ENCODE measurements at places on chromosomes 2 and 18.
A peak's percentile ranks its signal among the peaks of the same experiment; 100 is the strongest.

- no peak for DNase-seq
Measured at GRCh38 chr2:73285159-73285739, 971 bp upstream of the FBXO41 start.

- DNase-seq: no peak
Measured at GRCh38 chr18:63031375-63031774, 288.2 kb downstream of the BCL2 start.

GRCh38 chr2:126835831-126836230, 62.9 kb upstream of the TEX51 start:
- DNase-seq: no peak

DNA sequence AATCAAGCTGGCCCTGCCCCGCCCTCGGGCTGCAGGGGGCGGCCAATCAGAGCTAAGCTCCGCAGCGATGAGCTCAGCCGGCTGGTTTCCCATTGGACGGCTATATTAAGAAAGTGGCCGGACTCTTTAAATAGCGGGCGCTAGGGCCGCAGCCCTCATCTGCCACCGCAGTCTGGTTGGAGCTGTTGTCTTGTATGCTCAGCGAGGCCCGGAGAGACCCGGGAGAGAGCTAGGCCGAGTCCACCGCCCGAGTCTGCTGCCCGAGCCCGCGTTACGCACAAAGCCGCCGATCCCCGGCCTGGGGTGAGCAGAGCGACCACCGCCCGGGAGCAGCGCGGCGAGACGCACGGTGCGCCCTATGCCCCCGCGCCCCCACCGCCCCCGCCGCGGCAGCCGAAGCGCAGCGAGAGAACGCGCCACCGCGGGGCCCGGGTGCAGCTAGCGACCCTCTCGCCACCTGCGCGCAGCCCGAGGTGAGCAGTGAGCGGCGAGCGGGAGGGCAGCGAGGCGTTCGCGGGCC, at the start of gene RHOB:
Gene RHOB, plus strand, starts transcription at position 158 of the 520 bp plus-strand sequence. CDS start 392 bp downstream, outside the sequence.
- DNase-seq: peak; percentile 71

GRCh38 chr2:138296365-138296764, 205.2 kb upstream of the SPOPL start:
- DNase-seq: no peak

- DNase-seq: no peak
Measured at GRCh38 chr2:187995556-187995955, 296.1 kb upstream of the GULP1 start.

DNA sequence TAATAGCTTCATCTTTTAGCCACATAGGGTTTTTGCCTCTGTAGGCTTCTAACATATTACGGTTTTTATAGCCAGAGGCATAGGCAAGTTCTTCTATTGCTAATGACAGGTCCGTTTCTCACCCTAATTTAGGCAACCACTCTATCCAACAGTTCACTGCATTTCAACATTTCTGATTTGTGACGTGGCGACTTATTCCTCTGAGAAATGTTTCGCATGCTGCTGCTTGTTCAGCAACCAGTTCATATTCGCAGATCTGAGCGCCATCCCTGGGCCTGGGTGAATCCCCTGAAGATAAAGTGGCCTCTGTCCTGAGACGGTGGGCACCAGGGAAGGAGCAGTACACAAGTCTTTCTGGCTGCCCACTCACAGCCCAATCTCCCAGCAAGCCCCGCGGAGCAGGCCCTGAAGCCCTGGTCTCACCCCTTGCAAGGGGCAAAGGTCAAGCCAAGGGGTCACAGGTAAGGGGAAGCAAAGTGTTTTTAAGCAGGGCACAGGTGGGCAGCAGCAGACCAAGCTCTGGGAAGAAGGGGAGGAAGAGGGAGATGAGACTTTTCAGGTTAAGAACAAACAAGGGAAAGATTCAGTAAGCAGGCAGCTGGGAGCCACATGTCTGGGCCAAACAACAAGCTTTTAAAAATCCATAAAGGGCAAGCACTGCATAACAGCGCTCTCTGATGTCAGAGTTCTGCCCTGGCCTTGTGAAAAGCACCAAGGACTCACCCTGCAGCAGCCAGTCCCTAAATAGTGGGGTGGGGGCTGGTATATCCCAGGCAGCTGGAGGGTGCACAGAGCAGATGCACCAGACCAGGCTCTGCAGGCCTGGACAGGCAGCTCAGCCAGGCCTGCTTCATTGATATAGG, 10.8 kb upstream of the COX7A2L start:
- DNase-seq: no peak

DNA sequence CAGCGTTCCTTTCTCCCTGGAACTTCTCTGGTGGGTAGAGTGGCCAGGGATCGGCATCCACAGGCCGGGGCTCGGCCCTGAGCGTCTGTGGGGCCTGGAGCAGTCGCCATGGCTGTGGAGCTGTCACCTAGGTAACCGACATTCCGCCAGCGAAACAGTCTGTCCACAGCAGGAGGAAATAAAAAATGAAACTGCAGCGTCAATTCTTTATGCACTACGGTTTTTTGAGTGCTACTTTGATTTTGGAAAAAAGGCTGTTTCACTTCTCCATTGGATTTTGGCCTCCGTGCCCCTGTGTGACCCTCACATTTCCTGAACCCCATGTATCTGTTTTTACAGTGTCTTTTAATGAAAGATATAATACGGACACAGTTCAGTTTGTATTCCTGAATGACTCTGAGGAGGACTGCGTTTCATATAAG, 163.4 kb downstream of the LDLRAD4 start:
- DNase-seq: no peak

- no peak for DNase-seq
Measured at GRCh38 chr18:7524786-7525185, 42.3 kb upstream of the PTPRM start.

DNA sequence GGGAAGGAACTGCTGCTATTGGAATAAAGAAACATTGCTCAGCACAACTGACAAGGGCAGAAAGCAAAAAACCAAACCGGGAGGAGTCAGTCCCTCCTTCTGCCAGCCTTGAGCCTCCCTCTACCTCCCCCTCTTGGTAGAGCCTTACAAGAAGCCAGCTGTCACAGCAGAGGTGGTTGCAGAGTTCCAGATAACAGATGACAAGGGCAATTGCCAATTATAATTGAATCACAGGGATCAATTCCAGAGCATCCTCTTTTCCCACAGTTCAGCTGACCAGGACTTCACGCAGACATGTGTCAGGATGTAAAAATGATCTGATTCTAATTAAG, 548.2 kb upstream of the LRRTM1 start:
- DNase-seq: no peak

DNA sequence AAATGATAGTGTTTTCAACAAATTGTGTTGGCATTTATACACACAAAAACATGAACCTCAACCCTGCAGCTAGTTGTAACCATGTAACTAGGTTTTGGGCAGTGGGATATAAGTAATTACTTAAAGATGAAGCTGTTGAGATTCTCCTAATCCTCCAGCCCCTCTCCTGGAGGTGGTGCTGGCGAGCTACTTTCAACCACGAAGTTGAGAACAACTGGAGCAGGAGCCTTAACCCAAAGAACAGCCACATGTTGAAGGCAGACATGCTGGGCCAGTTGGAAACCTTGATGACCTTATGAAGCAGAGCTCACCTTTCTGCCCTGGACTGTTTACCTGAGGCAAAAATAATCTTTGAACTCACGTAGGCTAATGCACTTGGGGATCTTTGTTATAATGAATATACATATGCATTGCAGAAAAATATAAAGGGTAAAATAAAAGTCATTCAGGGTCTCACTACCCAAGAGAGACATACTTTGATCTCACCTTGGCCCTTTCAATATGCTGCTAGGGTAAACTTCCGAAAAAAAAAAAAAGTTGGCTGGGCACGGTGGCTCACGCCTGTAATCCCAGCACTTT, 89.6 kb upstream of the NPAS2 start:
- peak; percentile 10 for DNase-seq

DNA sequence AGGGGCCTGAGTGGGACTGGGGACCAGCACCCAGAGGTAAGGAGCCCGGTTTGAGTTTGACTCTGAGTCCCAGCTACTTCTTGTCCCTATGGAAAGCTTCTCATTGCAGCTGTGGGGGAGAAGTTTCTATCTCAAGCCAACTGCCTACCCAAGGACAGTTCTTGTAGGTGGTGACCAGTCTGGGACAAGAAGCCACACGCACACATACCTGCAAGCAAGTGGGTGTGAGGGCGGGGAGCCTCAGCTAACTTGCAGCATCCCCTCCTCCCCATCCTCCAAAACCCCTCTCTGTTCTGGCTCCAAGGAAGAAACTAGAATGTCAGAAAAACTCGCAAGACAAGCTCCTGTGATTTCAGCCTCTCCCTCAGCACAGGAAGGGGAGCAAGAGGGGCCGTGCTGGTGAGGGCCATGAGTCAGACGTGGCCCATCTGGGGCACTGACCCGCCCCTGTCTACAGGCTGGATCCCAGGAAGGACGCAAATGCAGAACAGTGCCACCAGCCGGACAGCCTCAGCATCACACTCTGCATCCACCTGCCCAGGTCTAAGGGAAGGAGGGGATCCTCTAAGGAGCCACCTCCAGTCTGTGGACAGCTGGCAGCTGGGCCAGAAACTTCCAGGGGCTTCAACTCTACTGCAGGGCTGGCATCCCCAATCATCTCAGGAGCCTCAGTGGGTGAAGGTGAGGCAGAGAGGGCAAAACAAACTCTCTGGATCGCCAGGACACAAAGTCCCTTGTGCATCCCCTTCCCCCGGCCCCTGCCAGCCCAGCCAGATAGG, 103.4 kb downstream of the TNS1 start:
- no peak for DNase-seq

- no peak for DNase-seq
Measured at GRCh38 chr18:70457223-70457622, 168.4 kb downstream of the SOCS6 start.

DNA sequence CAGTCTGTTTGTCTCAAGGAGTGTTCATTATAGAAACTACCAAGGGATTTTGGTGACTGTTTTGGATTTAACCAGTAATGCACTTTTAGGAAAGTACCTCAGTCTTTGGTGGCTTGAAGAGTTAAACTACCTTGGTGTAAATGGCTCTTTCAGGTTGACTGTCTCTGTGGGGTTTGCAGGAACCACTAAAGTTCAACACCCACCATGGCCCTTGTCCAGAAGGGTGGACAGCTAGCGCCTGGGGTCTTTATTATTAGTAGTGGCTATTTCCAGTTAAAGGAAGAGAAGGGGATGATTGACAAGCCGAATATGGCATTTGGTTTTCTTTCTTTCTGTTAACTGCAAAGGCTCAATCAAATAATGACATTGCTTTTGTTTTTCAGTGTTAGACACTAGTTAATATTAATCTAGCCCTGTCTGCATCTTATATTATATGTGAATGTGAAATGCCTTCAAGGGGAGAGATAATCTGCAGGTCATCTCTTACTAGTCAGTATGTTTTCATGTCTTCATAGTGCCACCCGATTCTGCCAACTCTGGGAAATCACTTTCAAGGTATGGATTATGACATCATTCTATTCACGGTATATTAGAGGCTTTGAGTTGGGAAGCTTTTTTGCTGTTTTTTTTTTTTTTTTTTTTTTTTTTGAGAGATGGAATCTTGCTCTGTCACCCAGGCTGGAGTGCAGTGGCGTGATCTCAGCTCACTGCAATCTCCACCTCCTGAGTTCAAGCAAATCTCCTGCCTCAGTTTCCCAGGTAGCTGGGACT, 56.4 kb downstream of the MAP4K4 start:
- no peak for DNase-seq

- no peak for DNase-seq
Measured at GRCh38 chr18:56522816-56523215, 115.6 kb downstream of the TXNL1 start.

DNA sequence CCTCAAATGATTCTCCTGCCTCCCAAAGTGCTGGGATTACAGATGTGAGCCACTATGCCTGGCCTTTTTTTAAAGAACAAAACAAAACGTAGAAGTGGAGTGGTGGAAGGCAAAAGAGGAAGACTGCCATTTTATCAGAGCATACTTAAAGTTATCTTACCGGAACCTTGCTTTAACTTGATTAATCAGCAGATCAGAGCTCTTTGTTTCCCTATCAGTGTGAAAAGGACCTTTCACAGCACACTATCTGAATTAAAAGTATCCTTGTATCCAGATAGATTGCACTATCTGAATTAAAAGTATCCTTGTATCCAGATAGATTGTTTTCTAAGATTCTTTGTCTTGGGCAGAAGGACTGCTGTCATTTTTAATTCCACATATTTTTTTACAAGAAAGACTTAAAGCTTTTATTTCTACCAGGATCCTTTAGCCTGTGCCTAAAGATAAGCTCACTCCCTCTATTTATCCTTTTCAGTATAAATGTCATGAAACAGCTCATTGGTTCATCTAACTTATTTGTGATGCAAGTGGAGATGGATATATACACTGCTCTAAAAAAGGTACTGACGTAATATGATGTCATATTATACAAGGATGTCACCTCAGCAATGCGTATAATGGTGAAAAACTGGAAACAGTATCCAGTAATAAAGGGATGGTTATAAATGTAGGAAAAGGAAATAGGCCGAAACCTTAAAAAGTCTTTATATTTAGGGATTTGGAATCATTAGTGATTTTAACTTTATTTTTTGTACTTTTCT, 17.8 kb downstream of the GMCL1 start:
- no peak for DNase-seq

DNA sequence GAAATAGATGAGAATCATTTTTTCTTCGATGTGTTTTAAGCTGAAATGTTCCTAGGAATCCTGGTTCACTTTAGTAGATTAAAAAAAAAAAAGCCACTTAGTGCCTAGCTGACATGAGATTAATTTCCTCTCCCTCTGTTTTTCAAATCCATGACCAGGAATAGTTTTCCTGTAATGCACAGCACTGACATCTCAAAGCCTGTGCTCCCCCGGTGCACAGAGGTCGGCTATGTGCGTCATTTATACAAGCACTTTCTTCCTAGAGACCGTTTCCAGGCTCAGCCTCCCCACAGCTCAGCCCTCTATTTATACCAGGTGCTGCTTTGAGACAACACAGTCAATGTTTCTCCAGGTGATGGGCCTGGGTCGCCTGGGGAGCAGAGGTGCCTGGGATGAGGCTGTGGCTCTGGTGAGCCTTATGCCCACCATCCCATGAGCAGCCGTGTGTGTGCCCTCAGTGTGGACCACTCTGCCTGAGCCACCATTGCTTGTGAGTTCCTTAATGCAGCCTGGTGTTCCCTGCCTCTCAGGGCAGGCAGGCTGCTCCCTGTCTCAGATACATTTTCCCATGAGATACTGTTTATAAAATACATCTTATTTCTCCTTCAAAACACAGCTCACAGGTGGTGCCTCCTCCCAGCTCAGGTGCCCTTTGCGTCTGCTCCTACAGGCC, 515.7 kb upstream of the HS6ST1 start:
- no peak for DNase-seq

DNA sequence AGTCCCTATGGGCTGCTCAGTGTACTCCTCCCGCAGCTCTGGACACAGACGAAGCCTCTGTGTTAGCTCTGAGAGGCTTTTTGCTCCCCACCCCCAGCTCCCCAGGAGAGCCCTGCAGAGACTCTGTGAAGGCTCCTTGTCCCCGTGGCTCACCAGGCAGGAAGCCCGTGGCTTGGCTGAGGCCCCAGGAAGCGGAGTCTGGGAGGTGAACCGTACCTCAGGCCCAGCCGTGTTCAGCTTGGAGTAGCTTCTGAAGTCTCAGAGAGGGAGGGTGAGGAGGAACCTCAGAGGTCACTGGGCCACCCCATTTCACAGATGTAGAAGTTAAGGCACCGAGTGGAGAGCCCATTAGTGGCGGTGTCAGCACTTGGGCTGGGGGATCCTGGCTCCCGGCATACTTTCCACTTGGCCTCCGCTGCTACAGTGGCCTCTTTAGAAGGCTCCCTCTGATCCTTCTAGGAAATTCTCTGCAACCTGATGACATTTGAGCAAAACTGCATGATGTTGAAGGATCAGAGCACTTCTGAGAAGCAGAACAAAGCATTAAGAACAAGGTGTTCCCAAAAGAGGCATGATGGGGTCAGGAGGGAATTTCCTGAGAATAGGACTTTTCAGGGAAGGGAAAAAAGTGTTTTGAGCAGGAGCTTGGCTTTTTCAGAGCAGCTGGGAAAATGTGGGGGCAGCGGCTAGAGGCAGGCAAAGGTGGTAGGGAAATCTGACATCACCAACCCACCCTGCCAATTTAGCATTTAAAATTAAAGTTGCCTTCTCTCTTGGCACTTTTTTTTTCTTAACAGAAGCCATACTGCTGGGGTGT, 79.1 kb downstream of the MCFD2 start:
- DNase-seq: no peak

All from stimulated activated CD4-positive, alpha-beta T cell treated with anti-CD3 and anti-CD28 coated beads, Interleukin-15, amount 100 ng/mL, for 1 hour (primary cell).